ENCODE measurements at places on chromosomes 11 and 22. TPM values are rescaled to one million over a fixed set of nuclear protein-coding genes. Genes with fewer than 3 reads are reported as not detected.
A peak's percentile ranks its signal among the peaks of the same experiment; 100 is the strongest.

Gene OR51B6
- not detected for total RNA-seq

GRCh38 chr11:82750643-82751139 is 17.0 kb upstream of the FAM181B start:
- peak; percentile 68 for ATAC-seq

- ATAC-seq = no peak
Measured at GRCh38 chr11:69054397-69055211, 5.9 kb downstream of the TPCN2 start.

GRCh38 chr11:32395127-32395526 is 40.2 kb downstream of the WT1 start:
- no peak for ATAC-seq

DNA sequence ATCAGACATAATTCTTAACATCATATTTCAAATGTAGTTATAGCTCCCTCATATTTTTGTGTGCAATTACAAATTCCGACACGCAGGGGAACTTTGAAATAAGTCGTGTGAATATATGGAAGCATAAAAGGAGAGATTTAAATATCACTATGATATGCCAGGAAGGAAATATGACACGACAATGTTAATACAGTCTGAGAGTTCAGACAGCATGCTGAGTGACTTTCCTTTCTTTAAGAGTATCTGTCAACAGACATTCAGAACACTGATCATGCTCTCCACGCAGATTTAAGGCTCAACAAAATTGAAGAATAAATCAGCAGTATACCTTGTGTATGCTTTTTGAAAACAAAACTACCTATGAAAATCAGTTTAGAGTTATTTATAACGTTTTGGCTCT is 232.6 kb upstream of the CARD18 start:
- no peak for ATAC-seq

- ATAC-seq = no peak
Measured at GRCh38 chr11:21480240-21480639, 712.6 kb upstream of the ANO5 start.

DNA sequence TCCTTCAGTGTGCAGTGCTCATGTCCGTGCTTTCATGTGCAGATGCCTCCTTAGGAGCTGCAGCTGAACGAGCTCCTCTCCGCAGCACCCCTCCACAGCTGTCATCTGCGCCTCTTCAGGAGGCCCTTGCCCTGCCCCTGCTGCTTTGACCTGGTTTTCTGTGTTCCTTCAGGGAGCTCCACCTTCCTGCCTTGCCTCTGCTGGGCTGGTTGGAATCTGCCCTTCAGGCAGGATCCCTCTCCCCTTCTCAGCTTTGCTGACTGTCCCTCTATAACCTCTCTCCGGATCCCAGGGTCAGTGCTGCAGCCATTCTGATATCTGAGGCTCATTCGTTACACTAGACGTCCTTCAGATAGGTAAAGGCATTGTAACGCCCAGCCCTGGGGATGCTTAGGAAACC is 67.9 kb downstream of the SCN3B start:
- ATAC-seq = no peak

- ATAC-seq = no peak
Measured at GRCh38 chr22:27406389-27406861, 395.1 kb downstream of the MN1 start.

GRCh38 chr22:33271390-33272161 is 213.4 kb upstream of the SYN3 start:
- no peak for ATAC-seq

Gene CDHR5
- not detected for total RNA-seq

Measured in activated T-helper 17 cell treated with anti-CD3 and anti-CD28 coated beads, Interleukin-2, amount 50 U/mL, for 72 hours (primary cell).